ENCODE measurements at places on chromosomes 2 and 18.

GRCh38 chr2:241730671-241731293, 3.6 kb upstream of the D2HGDH start:
- no peak for DNase-seq

- DNase-seq = no peak
Measured at GRCh38 chr2:190190507-190191162, 128.1 kb upstream of the MSTN start.

- DNase-seq = no peak
Measured at GRCh38 chr2:215598376-215598975, 162.6 kb upstream of the FN1 start.

- DNase-seq = no peak
Measured at GRCh38 chr2:172735582-172736423, at the start of gene RAPGEF4. Gene RAPGEF4, plus strand, starts transcription at chr2:172735845. Its CDS starts 139 bp downstream, at chr2:172735984.

GRCh38 chr2:129133692-129134641, 815.3 kb upstream of the HS6ST1 start:
- DNase-seq = no peak

Data from urinary bladder (tissue), 4 donors.